Caco-2 (cell line): ENCODE measurements at places on chromosomes 16 and 17. TPM values are rescaled to one million over a fixed set of nuclear protein-coding genes. Genes with fewer than 3 reads are reported as not detected.

GRAPL gene
- total RNA-seq: not detected in 2 replicates

PDP2 gene
- 37.7 and 44.4 TPM in 2 replicates for total RNA-seq

SCIMP gene
- total RNA-seq: not detected in 2 replicates

TRIM72 gene
- total RNA-seq: 0.07 TPM in 2 replicates

GRCh38 chr16:10780628-10781027, 37.0 kb downstream of the NUBP1 start:
- no peak for DNase-seq
